ENCODE measurements at places on chromosomes 5 and 9.

GRCh38 chr5:170268153-170268689 is 29.4 kb downstream of the LCP2 start:
- H3K36me3 ChIP-seq, result no peaks in the 10 kb centered on the region
- no peak overlapping the region for H3K4me3 ChIP-seq
- H3K4me1 ChIP-seq, result peaks cover 3% of the 10 kb centered on the region
- H3K27me3 ChIP-seq, result no peaks in the 10 kb centered on the region

DNA sequence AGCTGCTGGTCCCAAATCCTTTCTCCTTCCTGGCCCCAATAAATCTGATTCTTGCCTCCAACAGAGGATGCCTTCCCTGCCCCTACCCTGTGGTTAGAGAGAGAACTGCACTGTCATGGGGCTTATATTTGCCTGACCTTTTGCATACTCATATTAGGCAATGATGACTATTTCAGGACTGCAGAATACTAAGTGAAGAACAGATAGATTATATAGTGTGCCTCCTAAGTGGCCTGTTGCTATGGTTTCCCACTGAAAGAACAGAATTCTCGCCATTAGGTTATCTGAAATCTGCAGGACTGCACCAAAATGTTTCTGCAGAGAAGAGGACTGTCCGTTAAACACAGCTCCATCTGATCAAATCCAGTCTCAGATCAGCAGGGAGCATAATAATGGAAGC is 87.3 kb upstream of the CCNG1 start:
- no peak for DNase-seq

GRCh38 chr5:175513297-175513696 is 34.9 kb downstream of the SFXN1 start:
- no peak for DNase-seq
- peaks cover 2% of the 10 kb centered on the region for H3K36me3 ChIP-seq
- no peaks in the 10 kb centered on the region for H3K4me1 ChIP-seq
- H3K27me3 ChIP-seq, result no peaks in the 10 kb centered on the region
- no peak overlapping the region for H3K4me3 ChIP-seq
- no peak overlapping the region for H3K27ac ChIP-seq

DNA sequence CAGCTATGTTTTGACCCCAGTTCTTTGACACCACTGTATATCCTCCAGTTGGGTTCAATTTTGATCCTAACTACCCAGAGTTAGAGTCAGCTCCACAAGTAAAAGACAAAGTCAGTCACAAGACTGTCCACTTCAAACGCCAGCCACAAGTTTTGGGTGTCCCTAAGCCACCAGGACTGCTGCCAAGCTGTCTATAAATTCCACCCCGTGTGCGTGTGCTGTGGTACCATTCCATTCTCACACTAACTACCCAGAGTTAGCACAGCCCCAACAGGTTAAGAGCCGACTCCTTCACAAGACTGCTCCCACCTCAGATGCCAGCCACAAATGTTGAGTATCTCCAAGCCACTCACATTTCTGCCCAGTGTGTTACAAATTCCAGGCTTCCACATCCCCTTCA is 56.7 kb downstream of the APC start:
- DNase-seq, result no peak
- H3K27ac ChIP-seq, result no peak overlapping the region
- peaks cover 99% of the 10 kb centered on the region for H3K36me3 ChIP-seq
- H3K4me3 ChIP-seq, result no peak overlapping the region
- no peaks in the 10 kb centered on the region for H3K4me1 ChIP-seq

DNA sequence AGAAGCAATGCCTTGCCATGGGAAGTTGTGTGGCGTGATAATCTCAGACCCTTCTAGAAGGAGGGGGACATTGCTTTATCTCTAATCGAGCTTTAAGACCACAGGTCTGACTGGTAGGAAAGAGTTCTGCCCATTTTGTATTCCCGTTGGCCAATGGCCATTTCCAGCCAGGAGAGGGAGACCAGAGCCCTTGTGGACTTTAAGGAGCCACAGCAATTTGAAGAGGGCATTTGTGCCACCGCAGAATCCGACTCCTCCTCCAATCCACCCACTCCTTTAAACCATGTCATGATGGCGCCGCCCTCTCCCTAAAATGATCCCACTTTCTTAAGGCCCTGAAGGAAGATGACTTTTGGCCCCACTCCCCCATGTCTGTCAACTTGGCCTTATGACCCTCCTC is 560.5 kb upstream of the ADAMTS16 start:
- no peak for DNase-seq
- no peaks in the 10 kb centered on the region for H3K36me3 ChIP-seq
- no peak overlapping the region for H3K4me3 ChIP-seq
- H3K27ac ChIP-seq, result no peak overlapping the region
- peaks cover 6% of the 10 kb centered on the region for H3K27me3 ChIP-seq

DNA sequence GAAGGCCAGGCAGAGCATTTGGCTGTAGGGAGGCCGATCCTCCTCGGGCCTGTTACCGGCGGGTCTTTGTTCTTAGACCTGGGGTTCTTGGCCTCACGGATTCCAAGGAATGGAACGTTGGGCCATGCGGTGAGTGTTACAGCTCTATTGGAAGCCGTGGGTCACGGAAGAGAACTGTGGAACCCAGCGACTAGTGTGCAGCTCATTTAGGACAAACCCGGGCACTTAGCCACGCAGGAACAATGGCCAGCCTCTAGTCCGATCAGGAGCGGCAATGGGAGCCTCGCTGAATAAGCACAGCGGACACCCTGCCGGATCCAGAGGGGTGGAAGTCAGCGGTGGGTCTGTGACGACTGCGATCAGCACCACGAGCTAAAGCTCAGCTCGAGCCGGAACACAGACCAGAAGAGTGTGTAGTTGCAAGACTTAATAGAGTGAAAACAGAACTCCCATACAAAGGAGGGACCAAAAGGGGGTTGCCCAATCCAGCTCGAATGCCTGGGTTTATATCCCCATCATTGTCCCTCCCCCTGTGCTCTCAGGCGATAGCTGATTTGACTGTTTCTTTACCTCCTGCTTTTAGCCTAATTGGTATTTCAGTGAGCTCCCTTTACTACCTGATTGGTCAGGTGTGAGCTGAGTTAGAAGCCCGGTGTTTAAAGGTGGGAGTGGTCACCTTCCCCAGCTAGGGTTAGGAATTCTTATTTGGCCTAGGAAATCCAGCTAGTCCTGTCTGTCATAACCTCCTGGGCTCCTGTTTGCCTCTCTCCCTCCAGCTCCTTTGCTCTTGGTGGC is 53.7 kb upstream of the RPL26L1 start:
- H3K27ac ChIP-seq, result peak overlapping the region; percentile 79
- no peak overlapping the region for H3K4me3 ChIP-seq
- no peak for DNase-seq
- H3K36me3 ChIP-seq, result no peaks in the 10 kb centered on the region

DNA sequence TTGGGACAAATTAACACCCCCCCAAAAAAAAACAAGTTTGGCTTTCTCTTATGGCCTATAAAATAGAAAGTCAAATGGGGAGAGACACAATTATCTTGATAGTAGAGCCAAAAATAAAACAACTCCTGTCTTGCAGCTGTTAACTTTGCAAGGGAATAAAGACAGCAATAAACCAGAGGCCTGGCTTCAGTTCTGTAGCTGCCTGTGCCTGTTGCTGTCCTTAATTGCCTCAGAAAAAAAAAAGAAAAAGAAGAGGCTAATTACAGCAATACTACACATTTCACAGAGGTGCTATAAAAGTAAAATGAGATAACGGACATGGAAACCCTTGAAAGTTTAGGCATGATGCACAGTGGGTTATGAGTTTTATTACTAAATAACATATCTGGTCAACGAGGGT is 170.7 kb upstream of the IRX1 start:
- H3K4me3 ChIP-seq, result no peak overlapping the region
- no peak overlapping the region for H3K27ac ChIP-seq
- no peaks in the 10 kb centered on the region for H3K27me3 ChIP-seq
- H3K36me3 ChIP-seq, result no peaks in the 10 kb centered on the region
- no peak for DNase-seq
- H3K4me1 ChIP-seq, result no peaks in the 10 kb centered on the region

DNA sequence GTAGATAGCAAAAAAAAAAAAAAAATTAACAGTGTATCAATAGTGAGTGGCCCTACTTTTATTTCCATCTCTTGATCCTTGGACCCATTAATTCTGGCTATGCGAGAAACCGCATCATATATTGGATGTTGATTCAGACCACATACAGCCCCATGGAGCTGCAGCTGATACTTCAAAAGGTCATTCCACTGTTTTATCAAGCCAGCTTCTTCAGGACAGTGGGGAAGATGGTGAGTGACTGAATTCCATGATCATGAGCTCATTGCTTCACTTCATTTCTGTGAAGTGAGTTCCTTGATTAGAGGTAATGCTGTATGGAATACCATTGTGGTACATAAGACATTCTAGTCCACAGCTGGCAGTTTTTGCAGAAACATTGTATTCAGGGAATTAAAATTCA is 222.9 kb upstream of the MEF2C start:
- no peak for DNase-seq
- no peaks in the 10 kb centered on the region for H3K36me3 ChIP-seq
- H3K4me1 ChIP-seq, result no peaks in the 10 kb centered on the region
- H3K4me3 ChIP-seq, result no peak overlapping the region
- no peaks in the 10 kb centered on the region for H3K27me3 ChIP-seq

- no peak overlapping the region for H3K4me3 ChIP-seq
- peaks cover 7% of the 10 kb centered on the region for H3K4me1 ChIP-seq
- H3K27me3 ChIP-seq, result no peaks in the 10 kb centered on the region
- H3K27ac ChIP-seq, result no peak overlapping the region
- no peak for DNase-seq
- no peaks in the 10 kb centered on the region for H3K36me3 ChIP-seq
Observed at GRCh38 chr5:153551537-153552079, 61.1 kb downstream of the GRIA1 start.

DNA sequence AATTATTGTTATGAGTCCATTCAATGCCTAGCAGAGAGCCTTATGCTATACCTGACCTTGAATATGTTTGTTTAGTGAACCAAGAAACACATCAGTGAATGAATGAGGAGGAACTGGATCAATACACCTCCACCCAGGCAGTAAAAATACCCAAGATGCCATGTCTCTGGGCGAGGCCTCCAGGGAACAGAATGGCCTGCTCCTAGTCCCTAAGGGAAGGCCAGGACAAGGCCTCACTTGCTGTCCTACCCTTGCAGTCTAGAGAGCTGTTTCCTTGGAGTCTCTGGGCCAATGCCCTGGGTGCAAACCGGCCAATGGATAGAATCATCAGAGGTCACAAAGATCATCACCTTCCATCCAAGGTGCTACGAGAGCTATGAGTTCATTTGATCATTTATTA is 26.1 kb downstream of the TNIP1 start:
- peak overlapping the region; percentile 14 for H3K27ac ChIP-seq
- H3K4me3 ChIP-seq, result no peak overlapping the region
- DNase-seq, result no peak

DNA sequence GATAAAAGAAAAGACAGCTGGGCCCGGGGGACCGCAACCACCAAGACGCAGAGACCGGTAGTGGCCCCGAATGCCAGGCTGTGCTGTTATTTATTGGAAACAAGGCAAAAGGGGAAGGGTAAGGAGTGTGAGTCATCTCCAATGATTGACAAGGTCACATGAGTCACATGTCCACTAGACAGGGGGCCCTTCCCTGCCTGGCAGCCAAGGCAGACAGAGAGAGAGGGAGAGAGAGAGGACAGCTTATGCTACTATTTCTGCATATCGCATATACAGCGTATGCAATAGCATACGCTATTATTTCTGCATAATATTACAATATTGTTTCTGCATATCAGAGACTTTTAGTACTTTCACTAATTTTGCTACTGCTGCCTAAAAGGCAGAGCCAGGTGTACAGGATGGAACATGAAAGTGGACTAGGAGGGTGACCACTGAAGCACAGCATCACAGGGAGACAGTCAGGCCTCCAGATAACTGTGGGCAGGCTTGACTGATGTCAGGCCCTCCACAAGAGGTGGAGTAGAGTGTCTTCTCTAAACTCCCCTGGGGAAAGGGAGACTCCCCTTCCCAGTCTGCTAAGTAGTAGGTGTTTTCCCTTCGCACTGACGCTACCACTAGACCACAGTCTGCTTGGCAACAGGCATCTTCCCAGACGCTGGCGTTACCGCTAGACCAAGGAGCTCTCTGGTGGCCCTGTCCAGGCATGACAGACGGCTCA is 50.3 kb downstream of the RFX3 start:
- no peaks in the 10 kb centered on the region for H3K36me3 ChIP-seq
- H3K27me3 ChIP-seq, result no peaks in the 10 kb centered on the region
- H3K27ac ChIP-seq, result no peak overlapping the region
- DNase-seq, result no peak
- H3K4me1 ChIP-seq, result peaks cover 44% of the 10 kb centered on the region

GRCh38 chr5:76941442-76941841 is 11.4 kb upstream of the CRHBP start:
- H3K36me3 ChIP-seq, result no peaks in the 10 kb centered on the region
- peaks cover 8% of the 10 kb centered on the region for H3K4me1 ChIP-seq
- H3K27me3 ChIP-seq, result no peaks in the 10 kb centered on the region

- DNase-seq, result no peak
- no peak overlapping the region for H3K27ac ChIP-seq
- no peaks in the 10 kb centered on the region for H3K27me3 ChIP-seq
- no peaks in the 10 kb centered on the region for H3K36me3 ChIP-seq
- no peak overlapping the region for H3K4me3 ChIP-seq
Observed at GRCh38 chr9:72734631-72735030, 213.2 kb downstream of the TMC1 start.

- H3K27ac ChIP-seq, result peak overlapping the region; percentile 68
- peak; percentile 54 for DNase-seq
- H3K36me3 ChIP-seq, result peaks cover 100% of the 10 kb centered on the region
- no peak overlapping the region for H3K4me3 ChIP-seq
- peaks cover 11% of the 10 kb centered on the region for H3K4me1 ChIP-seq
- H3K27me3 ChIP-seq, result no peaks in the 10 kb centered on the region
Observed at GRCh38 chr9:131483319-131484050, 19.2 kb upstream of the POMT1 start.

- peaks cover 54% of the 10 kb centered on the region for H3K4me1 ChIP-seq
- peak; percentile 96 for DNase-seq
- no peaks in the 10 kb centered on the region for H3K36me3 ChIP-seq
- no peaks in the 10 kb centered on the region for H3K27me3 ChIP-seq
Observed at GRCh38 chr5:78547731-78548615, 100.6 kb downstream of the LHFPL2 start.

GRCh38 chr9:135960411-135961276 is 529 bp downstream of the UBAC1 start:
- no peak for DNase-seq
- peaks cover 44% of the 10 kb centered on the region for H3K4me1 ChIP-seq
- H3K4me3 ChIP-seq, result peak overlapping the region; percentile 82
- no peaks in the 10 kb centered on the region for H3K36me3 ChIP-seq
- no peaks in the 10 kb centered on the region for H3K27me3 ChIP-seq

DNA sequence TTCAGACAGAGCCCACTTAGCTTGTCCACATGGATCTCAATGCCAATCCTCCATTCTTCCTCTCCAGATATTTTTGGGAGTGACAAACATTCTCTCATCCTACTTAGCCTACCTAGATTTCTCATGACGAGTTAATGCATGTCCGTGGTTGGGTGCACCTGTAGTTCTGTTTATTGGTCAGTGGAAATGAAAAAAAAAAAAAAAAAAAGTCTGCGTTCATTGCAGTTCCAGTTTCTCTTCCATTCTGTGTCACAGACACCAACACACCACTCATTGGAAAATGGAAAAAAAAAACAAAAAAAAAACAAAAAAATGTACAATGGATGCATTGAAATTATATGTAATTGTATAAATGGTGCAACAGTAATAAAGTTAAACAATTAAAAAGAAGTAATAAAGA is 59.0 kb downstream of the BASP1 start:
- no peaks in the 10 kb centered on the region for H3K27me3 ChIP-seq
- no peak overlapping the region for H3K27ac ChIP-seq
- H3K4me3 ChIP-seq, result no peak overlapping the region
- DNase-seq, result no peak

All from heart right ventricle (tissue), 16 donors.